ENCODE measurements at places on chromosomes 12 and 14. TPM values are rescaled to one million over a fixed set of nuclear protein-coding genes. Genes with fewer than 3 reads are reported as not detected.

GRCh38 chr14:71534506-71534905, 397.7 kb upstream of the RGS6 start:
- no peaks in the 10 kb centered on the region for H3K36me3 ChIP-seq
- peaks cover 24% of the 10 kb centered on the region for H3K4me1 ChIP-seq
- H3K4me3 ChIP-seq = no peak overlapping the region
- no peak for DNase-seq
- no peaks in the 10 kb centered on the region for H3K27me3 ChIP-seq
- H3K27ac ChIP-seq = no peak overlapping the region

DNA sequence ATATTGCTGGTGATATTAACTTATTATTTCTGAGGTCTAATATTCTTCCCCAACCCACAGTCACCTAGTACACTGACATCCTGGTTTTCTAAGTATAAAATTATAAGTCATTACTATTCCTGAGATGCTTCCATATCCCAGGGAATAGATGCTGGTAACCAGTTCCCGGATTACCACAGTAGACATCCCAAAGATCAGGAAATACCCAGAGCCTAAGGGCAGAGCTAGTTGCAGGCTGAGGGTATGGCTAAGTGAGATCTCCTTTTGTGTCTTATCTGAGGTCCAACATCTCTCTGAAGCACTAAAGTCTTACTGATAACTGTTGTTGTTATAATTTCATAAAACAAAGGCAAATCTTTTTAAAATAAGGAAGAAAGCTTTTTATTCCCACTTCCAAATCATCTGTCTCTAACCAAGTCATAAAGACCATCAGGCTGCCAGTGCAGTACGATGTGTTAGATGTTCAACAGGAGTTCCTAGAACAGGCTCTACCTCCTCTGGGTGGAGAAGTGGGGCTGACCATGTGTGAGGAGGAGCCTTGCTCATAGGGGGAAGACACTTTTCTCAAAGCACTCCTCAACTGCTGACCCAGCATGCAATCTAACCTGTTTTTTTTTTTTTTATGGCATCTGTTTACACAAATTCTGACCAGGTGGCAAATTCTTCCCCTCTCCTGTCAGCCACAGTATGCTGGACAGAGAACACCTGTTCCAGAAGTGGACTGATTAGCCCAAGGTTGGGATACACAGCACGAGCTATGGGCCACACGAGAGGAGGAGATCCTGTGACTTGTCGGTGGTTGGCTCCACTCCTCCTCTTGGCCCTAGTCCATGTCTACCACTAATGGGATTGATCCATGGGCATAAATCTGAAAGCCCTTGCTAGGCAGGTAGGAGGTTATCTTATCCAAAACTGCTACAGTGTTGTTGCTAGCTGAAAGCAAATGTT, 16.1 kb upstream of the GRIP1 start:
- no peak overlapping the region for H3K4me3 ChIP-seq
- no peaks in the 10 kb centered on the region for H3K36me3 ChIP-seq
- no peaks in the 10 kb centered on the region for H3K27me3 ChIP-seq
- no peak for DNase-seq

- no peaks in the 10 kb centered on the region for H3K36me3 ChIP-seq
- no peaks in the 10 kb centered on the region for H3K27me3 ChIP-seq
Measured at GRCh38 chr12:107258780-107259179, 165.4 kb upstream of the CRY1 start.

GRCh38 chr12:93844164-93844784, 167.1 kb downstream of the CRADD start:
- H3K27ac ChIP-seq = no peak overlapping the region
- DNase-seq = no peak
- H3K4me3 ChIP-seq = no peak overlapping the region
- H3K4me1 ChIP-seq = no peaks in the 10 kb centered on the region
- no peaks in the 10 kb centered on the region for H3K27me3 ChIP-seq
- H3K36me3 ChIP-seq = no peaks in the 10 kb centered on the region

DNA sequence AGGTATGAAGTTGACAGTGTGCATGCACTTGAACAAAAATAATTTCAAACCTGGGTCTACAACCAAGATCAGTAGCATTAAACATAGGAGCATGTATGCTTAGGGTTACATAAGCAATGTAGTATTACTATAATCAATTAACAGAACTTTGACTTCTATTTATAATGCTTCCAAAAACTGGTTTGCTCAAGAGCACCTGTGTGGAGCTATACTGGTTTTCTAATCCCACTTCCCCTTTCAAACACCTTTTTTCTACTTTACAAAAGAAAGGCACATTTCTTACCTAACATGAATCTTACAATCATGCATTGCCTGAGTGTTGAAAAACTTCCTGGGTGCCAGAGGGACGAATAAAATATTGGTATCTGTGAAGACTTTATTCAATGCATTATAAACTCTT, 72.7 kb downstream of the EFCAB11 start:
- no peak overlapping the region for H3K27ac ChIP-seq
- H3K27me3 ChIP-seq = no peaks in the 10 kb centered on the region
- no peaks in the 10 kb centered on the region for H3K36me3 ChIP-seq
- H3K4me1 ChIP-seq = no peaks in the 10 kb centered on the region
- no peak overlapping the region for H3K4me3 ChIP-seq
- DNase-seq = no peak

GRCh38 chr12:89363582-89363981, 11.3 kb upstream of the DUSP6 start:
- no peak overlapping the region for H3K27ac ChIP-seq
- no peak for DNase-seq
- H3K4me3 ChIP-seq = no peak overlapping the region
- no peaks in the 10 kb centered on the region for H3K27me3 ChIP-seq
- H3K36me3 ChIP-seq = no peaks in the 10 kb centered on the region

FAIM2 gene
- total RNA-seq = 2.8 TPM

NINJ2 gene
- total RNA-seq = 2.4 TPM

RAD51B gene
- 12.1 TPM for total RNA-seq

MMP19 gene
- 85.0 TPM for total RNA-seq

All from thoracic aorta (tissue), 2 donors.